T-helper 17 cell (primary cell): ENCODE measurements at places on chromosomes 4 and X.

GRCh38 chr4:107404591-107405300 lies 315.3 kb downstream of the PAPSS1 start:
- DNase-seq: no peak

DNA sequence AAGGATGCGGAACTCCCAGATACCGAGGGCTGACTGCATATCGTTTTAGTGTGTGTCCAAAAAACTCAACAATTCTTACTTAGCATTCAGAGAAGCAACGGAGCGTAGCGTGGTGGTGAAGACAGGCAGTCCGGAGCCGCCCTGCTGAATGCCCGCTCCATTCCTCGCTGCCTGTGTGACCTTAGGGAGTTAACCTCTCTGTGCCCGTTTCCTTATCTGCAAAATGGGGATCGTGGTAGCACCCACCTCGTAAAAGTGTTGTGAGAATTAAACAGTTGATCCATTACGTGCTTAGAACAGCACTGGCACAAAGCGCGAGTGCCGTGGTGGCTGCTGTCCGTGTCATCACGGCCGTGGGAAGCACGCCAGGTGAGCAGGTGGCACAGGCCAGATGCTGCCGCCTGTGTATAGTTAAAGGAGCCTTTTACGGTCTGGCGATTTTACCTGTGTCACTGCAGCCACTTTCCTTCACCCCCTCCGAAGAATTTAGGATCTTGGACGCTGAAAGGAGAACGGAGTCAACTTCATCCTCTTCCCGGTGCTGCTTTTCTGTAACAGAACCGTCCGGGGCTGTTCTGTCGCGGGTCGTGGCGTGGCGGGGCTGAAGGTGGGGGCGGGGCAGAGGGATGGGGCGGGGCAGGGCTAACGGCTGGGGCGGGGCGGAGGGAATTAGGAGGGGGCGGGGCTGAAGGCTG lies 885 bp downstream of the CCDC110 start:
- no peak for DNase-seq

DNA sequence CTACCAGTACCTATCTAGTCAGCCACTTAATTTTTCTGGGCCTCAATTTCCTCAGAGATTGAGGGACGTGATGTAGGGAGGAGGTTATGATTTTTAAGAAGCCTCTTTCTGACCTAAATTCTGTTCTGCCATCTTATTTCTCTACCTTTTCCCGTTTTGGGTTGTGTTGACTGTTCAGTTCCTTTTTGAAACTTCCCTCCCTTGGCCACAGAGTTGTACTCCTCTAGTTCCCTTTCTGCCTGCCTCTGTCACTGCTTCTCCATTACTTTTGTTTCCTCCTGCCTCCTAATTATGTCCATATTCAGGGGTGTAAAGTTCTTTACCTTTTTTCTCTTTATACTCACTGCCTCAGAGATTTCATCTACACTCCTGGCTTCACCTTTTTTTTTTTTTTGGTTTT lies 25.4 kb downstream of the CLCN5 start:
- DNase-seq: no peak

DNA sequence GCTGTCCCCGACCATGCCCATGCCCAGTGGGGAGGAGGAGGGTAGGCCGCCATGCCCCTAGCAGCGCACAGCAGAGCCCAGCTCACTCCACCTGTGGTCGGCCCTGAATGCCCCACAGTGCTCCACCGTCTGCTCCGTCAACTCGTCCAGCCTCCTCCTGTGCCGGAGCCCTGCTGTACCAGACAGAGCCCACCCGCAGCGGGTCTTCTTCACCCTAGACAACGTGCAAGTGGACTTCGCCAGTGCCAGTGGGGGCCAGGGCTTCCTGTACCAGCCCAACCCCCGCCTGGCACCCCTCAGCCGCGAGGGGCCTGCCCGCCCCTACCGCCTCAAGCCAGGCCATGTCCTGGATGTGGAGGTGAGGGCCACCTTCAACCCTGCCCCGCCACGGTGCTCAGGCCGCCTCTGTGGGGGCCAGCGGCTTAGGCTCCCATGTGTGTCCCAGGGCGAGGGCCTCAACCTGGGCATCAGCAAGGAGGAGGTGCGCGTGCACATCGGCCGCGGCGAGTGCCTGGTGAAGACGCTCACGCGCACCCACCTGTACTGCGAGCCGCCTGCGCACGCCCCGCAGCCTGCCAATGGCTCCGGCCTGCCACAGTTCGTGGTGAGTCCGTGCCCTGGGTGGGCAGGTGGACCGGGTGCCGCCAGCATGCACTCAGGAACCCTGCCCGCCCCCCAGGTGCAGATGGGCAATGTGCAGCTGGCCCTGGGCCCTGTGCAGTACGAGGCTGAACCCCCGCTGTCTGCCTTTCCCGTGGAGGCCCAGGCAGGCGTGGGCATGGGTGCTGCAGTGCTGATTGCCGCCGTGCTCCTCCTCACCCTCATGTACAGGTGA lies 6.9 kb upstream of the SRPK3 start:
- DNase-seq: no peak

- no peak for DNase-seq
These were observed 245.4 kb downstream of the FBXW7 start for GRCh38 chr4:152290366-152290921.

DNA sequence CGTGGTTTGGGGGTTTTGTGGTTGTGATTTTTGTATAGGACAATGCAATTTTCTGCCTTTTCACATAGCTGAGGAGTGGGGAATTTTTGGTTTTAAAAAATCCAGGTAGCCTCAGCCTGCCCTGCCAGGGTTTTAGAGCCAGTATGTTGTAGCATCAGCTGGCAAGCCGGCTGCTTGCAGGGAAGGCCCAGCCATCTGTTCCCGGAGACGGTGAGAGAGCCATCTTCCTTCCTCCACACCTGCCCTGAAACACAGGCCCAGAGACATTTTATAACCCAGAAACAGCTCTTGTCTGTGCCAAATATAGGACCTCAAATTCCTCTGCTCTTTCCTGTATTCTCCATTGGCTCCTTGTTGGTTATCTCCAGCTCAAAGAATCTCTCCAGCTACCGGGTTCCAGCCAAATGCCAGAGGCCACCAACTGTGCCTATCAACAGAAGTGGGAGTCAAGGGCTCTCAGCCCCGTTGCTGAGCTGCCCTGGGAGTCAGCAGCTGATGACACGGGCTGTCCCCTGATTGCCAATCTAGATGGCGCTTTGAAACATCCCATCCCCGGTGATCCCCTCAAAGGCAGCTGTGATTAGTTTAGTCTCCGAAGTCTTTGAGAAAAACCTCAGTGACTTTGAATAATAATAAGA lies 595.2 kb downstream of the MID1IP1 start:
- DNase-seq: no peak

DNA sequence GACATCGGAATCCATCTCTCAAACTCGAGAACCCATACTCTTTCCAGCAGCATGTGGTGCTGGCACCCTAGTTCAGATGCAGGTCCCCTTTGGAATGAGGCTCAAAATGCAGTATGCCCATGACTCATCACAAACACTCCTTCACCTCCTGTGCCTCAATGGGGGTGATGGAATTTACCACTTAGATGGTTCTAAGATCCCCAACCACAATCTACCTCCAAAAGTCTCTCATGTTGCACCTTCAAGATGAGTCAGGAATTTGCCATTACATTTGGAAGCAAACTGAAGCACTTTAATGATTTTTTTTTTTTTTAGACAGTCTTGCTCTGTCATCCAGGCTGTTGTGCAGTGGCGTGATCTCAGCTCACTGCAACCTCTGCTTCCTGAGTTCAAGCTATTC lies 8.5 kb upstream of the MID1 start:
- no peak for DNase-seq

DNA sequence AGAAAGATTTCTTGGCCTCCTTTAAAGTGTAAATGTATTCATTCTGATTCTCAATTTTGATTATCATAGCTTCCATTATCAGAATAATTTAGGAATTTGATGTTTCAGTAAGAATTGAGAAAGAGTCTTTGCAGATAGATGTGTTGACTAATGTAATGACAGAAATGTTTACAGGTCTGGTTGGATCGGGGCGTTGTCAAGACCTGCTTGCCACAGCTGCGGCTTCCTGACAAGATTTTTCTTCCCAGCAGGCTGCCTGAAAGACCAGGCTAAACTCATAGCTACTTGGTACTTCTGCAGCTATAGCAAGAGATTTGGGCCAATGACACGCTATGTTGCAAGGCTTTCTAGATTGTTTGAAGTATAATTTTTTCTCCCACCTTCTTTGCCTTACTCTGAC lies 91.5 kb upstream of the ANKRD50 start:
- DNase-seq: no peak

DNA sequence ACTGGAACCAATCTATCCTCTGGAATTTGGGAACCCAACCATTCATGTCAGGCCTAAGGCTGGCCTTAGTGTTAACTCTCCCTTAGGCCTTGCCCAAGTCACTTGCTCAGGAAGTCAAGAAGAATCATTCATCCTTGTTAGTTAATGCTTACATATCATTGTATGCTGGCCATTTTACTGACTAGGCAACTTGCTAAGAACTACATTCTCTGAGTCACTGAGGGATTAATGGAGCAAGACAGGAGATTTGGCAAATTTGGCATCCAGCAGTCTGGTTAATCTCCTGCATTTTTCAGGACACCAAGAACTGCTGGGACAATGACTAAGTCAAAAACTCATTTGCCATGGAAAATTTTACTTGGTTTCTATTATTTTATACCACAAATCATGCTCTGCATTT lies 115.8 kb upstream of the DDIT4L start:
- no peak for DNase-seq

DNA sequence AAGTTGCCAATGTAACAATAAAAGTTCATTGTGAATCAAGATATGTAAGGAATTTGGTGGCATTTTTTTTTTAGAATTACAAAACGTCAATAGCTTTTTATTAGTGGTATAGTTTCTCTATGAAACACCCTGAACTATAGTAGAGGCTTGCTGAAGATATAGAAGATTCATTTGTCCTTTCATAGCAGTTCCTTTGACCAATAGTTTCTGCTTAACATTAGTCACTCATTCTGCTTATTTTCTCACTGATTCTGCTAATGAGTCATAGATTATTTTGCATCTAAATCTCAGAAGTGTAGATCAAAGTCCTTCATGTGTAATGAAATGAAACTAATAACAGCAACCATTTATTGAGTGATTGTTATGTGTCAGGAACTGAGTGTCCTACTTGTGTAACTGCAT lies 205.0 kb upstream of the TET2 start:
- no peak for DNase-seq

- no peak for DNase-seq
These were observed 1.7 kb downstream of the MAGEC3 start for GRCh38 chrX:141839856-141840255.

DNA sequence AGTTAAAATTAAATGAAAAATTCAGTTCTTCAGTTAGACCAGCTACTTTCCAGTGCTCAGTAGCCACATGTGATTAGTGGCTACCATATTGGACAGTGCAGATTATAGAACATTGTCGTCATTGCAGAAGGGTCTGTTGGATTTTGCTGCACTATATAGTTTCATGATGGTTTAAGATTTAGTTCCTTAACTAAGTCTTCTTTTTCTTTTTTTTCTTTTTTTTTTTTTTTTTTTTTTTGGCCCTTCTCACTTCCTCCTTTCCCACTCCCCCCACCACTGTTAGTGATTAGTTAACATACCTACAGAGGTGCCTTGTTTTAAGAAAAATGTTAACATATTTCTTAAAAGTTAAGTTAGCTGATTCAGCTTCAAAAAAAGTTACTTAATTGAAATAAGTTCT lies 9.0 kb downstream of the RAB9A start:
- DNase-seq: no peak

- DNase-seq: no peak
These were observed 136.1 kb upstream of the SLC4A4 start for GRCh38 chr4:71202705-71203104.

DNA sequence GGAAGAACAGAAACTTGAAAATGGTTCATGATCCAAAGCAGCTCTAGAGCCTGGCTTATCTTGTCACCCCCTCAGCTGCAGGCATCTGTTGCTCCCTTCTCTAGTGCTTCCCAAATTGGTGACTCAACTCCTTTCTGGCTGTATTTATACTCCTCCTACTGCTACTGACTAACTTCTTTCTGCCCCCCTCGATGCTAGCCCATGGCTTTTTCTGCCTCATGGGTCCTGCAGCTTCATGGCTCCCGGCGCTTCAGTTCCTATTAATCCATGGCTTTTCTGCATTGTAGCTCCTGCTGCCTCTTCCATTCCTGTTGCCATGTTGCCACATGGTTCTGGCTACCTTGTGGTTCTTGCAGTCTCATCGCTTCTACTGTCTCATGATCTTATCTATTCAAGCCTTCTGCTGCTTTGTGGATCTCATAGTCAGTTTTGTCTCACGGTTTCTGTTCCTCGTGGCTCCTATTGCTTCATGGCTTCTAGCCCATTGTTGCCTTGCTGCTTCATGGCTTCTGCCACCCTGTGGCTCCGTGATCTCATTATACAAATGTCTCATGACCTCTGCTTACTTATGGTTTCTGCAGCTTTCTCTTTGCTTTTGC lies 48.1 kb downstream of the SMC1A start:
- no peak for DNase-seq

DNA sequence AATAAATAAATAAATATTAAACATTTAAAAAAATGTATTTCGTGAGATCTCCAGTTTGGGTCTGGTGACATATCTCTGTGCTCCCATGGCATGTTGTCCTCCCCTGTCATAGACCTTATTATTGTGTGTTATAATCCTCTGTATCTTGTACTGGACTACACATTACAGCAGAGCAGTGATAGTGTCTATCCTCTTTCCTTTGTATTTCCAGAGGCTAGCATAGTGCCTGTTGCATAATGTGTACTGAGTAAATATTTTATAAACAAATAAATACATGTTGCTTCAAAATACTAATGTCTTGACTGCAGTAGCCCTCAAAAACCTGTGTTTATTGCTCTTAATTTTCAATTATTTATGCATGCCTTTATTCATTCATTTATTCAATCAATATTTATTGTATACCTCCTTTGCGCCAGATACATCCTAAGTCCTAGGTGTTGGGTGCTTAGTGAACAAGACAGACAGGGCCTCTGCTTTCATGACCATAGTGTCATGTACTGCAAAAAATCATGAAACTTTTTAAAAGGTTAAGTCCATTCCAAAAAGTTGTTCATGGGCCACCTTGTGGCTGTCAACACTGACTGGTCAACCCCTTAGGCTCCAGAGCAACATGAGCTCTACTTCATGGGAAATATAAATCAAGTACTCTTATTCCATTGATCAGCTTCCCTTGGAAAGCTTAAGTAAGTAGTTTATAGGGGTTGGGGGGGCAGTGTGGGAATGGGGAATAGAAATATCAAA lies 303.9 kb downstream of the IQCM start:
- DNase-seq: no peak

DNA sequence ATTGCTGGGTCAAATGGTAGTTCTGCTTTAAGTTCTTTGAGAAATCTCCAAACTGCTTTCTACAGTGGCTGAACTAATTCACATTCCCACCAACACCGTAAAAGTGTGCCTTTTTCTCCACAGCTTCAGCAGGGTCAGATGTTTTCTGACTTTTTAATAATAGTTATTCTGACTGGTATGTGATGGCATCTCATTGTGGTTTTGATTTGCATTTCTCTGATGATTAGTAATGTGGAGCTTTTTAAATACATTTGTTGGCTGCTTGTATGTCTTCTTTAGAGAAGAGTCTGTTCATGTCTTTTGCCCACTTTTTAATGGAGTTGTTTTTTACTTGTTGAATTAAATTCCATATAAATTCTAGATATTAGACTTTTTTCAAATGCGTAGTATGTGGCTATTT lies 257.5 kb upstream of the ANKRD50 start:
- DNase-seq: no peak
